IMR-90 (cell line): ENCODE measurements at places on chromosomes 11 and 22. TPM values are rescaled to one million over a fixed set of nuclear protein-coding genes. Genes with fewer than 3 reads are reported as not detected.

GRCh38 chr11:74840486-74840885 is 91.8 kb downstream of the RNF169 start:
- peaks cover 2% of the 10 kb centered on the region; the same call in 1 of the 2 replicates for H3K4me1 ChIP-seq
- peaks cover 52% of the 10 kb centered on the region for H3K36me3 ChIP-seq
- no peak overlapping the region for H3K4me3 ChIP-seq

GRCh38 chr11:44835938-44836337 is 109.2 kb downstream of the TSPAN18 start:
- no peak overlapping the region for H3K4me3 ChIP-seq
- H3K27ac ChIP-seq = no peak overlapping the region
- peaks cover 16% of the 10 kb centered on the region for H3K27me3 ChIP-seq
- peaks cover 9% of the 10 kb centered on the region for H3K4me1 ChIP-seq

- peak; percentile 98 for DNase-seq
- H3K27me3 ChIP-seq = peaks cover 10% of the 10 kb centered on the region; the same call in 1 of the 2 replicates
- H3K4me3 ChIP-seq = peak overlapping the region; percentile 92
- peaks cover 6% of the 10 kb centered on the region; the same call in 1 of the 2 replicates for H3K36me3 ChIP-seq
- H3K27ac ChIP-seq = peak overlapping the region; percentile 90
- peaks cover 24% of the 10 kb centered on the region for H3K4me1 ChIP-seq
These were observed 444 bp upstream of the TSKU start for GRCh38 chr11:76782531-76783293.

GRCh38 chr11:11635443-11635842 is 13.6 kb upstream of the GALNT18 start:
- H3K27me3 ChIP-seq = peaks cover 55% of the 10 kb centered on the region
- H3K27ac ChIP-seq = no peak overlapping the region
- H3K4me1 ChIP-seq = 0 out of 2 replicates have a peak, but pooled peaks cover 2% of the 10 kb centered on the region
- DNase-seq = no peak
- no peaks in the 10 kb centered on the region for H3K36me3 ChIP-seq

GRCh38 chr11:134049303-134049702 is 19.6 kb upstream of the JAM3 start:
- H3K4me1 ChIP-seq = peaks cover 7% of the 10 kb centered on the region; the same call in 1 of the 2 replicates
- no peak overlapping the region for H3K27ac ChIP-seq
- no peak for DNase-seq
- no peaks in the 10 kb centered on the region for H3K36me3 ChIP-seq

- no peaks in the 10 kb centered on the region for H3K4me1 ChIP-seq
- no peaks in the 10 kb centered on the region; the same call in 1 of the 2 replicates for H3K27me3 ChIP-seq
- no peak for DNase-seq
- H3K27ac ChIP-seq = no peak overlapping the region
These were observed 39.9 kb upstream of the IGSF9B start for GRCh38 chr11:133996671-133997070.

DNA sequence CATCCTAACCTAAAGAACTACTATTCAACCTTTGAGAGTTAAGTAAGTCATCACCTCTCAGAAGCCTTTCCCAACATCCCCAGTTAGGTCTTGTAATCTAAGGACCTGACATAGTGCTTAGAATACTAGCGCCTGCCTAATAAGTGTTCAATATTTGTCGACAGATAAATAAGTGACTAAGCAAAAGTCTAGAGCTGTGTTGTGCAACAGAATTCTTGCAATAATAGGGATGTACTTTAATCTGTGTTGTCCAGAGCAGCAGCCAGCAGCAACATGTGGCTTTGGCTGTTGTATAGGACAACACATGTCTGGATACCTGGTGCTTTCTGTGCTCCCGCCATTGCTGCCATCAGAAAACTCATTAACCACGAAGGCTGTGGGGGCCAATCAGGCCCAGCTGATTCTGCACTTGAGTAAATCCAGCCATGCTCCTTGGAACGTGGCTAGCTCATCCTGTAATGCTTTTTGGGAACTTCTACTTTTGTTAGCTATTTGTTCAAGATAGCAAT is 66.8 kb upstream of the NTM start:
- H3K36me3 ChIP-seq = no peaks in the 10 kb centered on the region
- H3K4me1 ChIP-seq = no peaks in the 10 kb centered on the region
- H3K27ac ChIP-seq = no peak overlapping the region
- no peak for DNase-seq
- peaks cover 5% of the 10 kb centered on the region for H3K27me3 ChIP-seq

DNA sequence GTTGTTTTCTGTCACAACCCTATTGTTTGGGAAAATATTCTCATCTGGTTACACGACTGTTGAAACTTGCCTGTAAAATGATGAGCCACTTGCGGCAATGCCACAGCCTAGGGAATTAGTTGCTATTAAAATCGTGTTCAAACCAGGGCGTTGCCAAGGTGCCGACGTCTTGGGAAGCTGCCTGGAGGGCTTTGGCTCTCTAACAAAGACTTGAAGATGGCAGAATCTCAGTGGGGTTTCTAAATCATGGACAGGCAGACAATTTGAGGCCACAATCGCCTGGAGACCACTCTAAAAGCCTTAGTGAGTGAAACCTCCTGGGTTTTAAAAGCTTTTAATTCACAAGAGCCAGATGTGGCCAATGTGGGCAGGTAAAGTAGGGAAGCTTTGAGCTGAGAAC is 117.2 kb upstream of the BMAL1 start:
- no peak overlapping the region for H3K4me3 ChIP-seq
- H3K27me3 ChIP-seq = peaks cover 27% of the 10 kb centered on the region
- no peaks in the 10 kb centered on the region for H3K4me1 ChIP-seq
- no peaks in the 10 kb centered on the region for H3K36me3 ChIP-seq
- no peak overlapping the region for H3K27ac ChIP-seq

GRCh38 chr11:88377646-88378045 is 40.1 kb upstream of the CTSC start:
- H3K4me3 ChIP-seq = no peak overlapping the region
- no peaks in the 10 kb centered on the region for H3K27me3 ChIP-seq
- H3K4me1 ChIP-seq = peaks cover 2% of the 10 kb centered on the region; the same call in 1 of the 2 replicates

GRCh38 chr11:9753021-9753420 is 89.1 kb downstream of the SWAP70 start:
- H3K4me3 ChIP-seq = no peak overlapping the region
- no peaks in the 10 kb centered on the region for H3K27me3 ChIP-seq
- peaks cover 10% of the 10 kb centered on the region for H3K36me3 ChIP-seq
- peak; percentile 83 for DNase-seq
- peak overlapping the region; percentile 76 for H3K27ac ChIP-seq

GRCh38 chr11:112212290-112212689 is 13.9 kb upstream of the PTS start:
- H3K27ac ChIP-seq = no peak overlapping the region
- H3K4me3 ChIP-seq = no peak overlapping the region
- H3K4me1 ChIP-seq = peaks cover 18% of the 10 kb centered on the region
- peak; percentile 20 for DNase-seq
- H3K27me3 ChIP-seq = no peaks in the 10 kb centered on the region

The CECR2 gene
- total RNA-seq = not detected in 2 replicates

The AIFM3 gene
- total RNA-seq = under 0.01 and 0.18 TPM in 2 replicates

The C11orf65 gene
- total RNA-seq = 0.18 and 0.56 TPM in 2 replicates

The ETS1 gene
- 56.3 and 60.3 TPM in 2 replicates for total RNA-seq

The C11orf87 gene
- under 0.01 TPM in 2 replicates for total RNA-seq

The ART1 gene
- not detected in 2 replicates for total RNA-seq
